CD4-positive, alpha-beta T cell treated with Interleukin-6 at 100 ng/mL for 8 hours (primary cell): ENCODE measurements at places on chromosomes 4 and X.

GRCh38 chrX:43592597-43592996, 63.5 kb upstream of the MAOA start:
- DNase-seq: no peak

- DNase-seq: no peak
Observed at GRCh38 chr4:113094331-113094730, 44.9 kb downstream of the ANK2 start.

GRCh38 chrX:119266364-119266995, 30.4 kb downstream of the PGRMC1 start:
- DNase-seq: peak; percentile 17

DNA sequence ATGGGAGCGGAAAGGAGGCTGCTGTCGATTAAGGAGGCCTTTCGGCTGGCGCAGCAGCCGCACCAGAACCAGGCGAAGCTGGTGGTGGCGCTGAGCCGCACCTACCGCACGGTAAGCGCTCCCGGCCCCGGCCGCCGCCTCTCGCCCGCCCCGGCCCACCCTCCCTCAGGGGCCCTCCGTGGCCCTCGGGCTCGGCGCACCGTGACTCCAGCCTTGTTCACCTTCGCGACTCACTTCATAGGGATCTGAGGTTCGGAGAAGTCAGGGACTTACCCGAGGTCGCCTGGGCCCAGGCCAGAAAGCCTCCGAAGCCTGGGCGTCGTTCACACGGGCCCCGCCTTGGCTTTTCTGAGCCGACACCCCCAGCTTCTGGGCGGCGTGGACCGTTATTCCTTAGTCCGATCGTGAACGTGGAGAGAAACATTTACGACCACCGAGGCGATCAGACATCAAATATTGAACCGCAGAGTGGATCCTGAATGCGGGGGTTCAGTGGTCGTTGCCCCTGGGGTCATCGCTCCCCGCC, 362 bp downstream of the NCAPG start:
- DNase-seq: no peak
